ENCODE measurements at places on chromosomes 5 and 9.

DNA sequence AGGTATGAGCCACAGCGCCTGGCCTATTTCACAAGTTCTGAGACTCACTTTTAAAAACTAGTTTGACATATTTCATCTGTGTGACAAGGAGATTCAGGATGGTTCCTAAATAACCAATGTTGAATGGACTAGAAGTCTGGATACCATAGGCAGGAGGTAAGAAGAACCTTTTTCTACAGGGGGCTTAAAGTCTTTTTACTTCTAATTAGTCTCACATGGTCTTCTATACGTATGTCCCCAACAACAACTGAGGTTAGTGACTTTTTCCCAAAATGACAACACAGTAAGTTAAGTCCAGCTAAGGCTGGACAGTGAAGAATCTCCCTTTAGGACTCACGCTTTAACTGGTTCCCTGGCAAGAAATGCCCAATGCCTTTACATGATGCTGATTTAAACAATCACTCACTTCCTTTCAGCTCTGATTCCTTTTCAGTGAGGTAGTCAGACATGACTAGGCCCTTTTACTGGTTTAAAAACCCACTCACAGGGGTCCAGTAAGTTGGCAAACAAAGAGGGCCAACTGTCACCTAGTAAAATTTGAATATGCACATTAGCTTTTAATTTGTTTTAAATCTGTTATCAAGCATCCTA is 12.1 kb upstream of the HAUS6 start:
- peak; percentile 31 for DNase-seq

DNA sequence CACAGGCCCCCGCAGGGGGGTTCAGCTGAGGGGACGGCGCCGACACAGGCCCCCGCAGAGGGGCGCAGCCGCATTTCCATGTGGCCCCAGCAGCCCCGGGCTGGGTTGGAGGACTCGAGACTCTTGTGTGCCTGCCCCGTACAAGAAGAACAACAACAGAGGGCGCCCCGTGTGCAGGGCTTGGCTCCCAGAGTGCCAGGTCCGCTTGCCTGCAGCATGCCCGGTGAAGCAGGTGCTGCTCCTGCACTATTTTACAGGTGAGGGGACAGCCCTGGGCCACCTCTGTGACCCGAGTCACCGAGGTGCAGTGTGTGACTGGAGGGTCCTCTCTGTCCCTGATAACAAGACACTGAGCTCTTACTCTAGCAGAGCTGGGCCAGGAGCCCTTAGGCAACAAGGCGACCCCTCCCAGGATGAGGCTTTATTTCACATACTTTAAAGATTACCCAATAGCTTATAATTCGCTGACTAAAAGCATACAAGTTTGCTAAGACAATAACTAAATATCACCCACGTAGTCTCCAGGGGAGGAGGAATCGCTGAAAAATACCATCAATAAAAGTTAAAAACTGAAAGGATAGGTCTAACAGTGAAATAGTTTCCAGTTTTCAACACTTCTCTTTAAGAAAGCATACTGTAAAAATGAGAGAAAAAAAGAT is 41.7 kb upstream of the SLC9A3 start:
- DNase-seq = peak; percentile 21

DNA sequence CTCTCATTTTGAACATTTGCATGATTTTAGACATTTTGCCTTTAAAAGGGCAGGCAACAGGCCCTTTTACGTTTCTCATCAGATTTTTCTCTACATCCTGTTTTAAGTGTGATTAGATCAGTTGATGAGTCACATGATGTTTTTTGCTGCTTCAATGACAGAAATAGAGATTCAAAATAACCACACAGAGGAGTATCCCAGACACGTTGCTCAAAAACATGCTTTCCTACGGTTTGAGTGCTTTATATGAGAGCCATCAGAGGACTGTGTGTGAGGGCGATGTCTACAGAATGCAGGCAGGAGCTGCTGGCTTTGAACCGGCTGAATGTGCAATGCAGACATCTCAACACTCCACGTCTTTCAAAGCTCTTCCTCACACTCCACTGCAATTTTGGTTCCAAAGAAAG is 42.1 kb downstream of the OTULIN start:
- peak; percentile 75 for DNase-seq

DNA sequence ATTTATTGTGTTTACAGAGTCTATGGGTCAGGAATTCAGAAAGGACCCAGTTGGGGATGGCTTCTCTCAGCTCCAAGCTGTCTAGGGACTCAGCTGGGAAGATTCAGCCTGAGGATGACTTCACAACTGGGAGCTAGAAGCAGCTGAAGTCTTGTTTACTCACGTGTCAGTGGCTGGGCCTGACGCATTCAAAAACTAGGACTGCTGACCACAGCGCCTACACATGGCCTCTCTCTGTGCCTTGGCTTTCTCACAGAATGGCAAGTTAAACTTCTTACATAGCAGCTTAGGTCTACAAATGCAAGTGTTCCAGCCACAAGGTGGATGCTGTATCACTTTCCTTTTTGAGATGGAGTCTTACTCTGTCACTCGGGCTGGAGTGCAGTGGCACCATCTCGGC is 16.3 kb upstream of the PPP2CA start:
- DNase-seq = peak; percentile 45

DNA sequence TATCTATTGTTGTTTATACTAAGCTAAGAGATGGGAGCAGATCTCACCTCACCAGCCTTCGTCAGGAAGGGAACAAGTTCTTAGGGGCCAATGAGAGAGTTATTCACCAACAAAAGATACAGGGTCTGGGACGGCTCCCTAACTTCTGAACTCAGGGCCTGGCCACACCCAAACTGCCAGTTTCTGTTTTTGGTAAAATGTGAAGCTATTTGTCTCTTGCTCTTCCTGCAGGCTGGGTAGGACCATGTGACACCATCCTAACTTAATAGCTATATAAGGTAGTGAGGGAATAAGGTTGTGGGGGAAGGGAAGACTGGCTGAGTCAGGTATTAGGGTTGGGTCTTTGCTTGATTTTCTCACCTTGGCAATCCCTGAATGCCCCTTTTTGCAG is 480.5 kb downstream of the KDM4C start:
- no peak for DNase-seq

DNA sequence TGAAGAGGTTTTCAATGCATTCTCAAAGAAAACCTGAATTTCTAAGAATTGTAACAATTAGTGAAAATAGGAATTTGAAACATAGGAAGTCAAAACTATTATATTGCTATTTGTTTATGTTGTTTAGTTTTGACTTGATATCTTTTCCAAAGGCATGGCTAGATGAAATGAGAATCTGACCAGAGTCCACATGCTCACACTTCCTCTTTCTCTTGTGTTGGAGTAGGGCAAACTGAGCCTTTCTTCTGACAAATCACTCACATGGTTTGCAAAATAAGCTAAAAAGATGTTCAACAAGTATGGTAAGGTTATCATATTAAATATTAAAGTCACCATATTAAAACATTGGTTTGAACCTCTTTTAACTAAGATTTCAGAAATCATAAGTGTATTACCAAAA is 512.6 kb downstream of the ISL1 start:
- DNase-seq = no peak

- peak; percentile 57 for DNase-seq
Observed at GRCh38 chr9:26247861-26248260, 569.6 kb upstream of the TUSC1 start.

- DNase-seq = no peak
Observed at GRCh38 chr9:103900466-103900865, 193.6 kb upstream of the SMC2 start.

DNA sequence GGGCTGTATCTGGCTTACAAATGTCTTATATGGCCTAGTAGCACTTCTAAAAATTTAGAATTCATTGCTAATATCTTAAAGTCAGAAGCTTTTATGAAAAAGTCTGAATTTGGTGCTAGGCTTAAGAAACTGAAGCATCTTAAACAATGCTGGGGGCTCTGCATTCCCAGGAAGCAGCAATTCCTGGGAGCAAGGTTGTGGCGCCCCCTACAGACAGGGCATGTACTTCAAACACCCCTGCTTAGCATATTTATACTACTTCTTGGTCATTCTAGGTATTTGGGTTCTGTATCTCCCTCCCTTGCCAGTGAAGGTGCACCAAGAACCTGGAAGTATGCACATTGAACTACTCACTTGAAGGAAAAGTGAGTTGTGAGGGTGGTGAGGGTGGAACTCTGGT is 64.6 kb upstream of the GRIA1 start:
- no peak for DNase-seq

DNA sequence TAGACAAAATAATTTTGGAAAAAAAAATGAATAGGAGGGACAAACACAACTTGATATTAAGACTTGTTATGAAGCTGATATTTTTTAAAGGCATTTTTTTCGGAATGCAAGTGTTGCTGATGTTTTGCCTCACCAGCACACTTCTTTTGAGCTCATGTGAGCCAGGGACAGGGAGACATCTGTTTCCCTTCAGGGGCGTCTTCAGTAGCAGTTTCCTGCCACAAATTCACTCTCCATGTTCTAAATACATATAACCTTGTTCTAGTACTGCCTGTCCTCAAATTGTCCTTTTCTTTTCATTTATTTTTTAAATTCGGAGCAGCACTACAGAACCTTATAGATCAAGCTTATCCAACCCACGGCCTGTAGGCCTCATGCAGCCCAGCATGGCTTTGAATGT is 316.0 kb upstream of the PAPPA start:
- no peak for DNase-seq

DNA sequence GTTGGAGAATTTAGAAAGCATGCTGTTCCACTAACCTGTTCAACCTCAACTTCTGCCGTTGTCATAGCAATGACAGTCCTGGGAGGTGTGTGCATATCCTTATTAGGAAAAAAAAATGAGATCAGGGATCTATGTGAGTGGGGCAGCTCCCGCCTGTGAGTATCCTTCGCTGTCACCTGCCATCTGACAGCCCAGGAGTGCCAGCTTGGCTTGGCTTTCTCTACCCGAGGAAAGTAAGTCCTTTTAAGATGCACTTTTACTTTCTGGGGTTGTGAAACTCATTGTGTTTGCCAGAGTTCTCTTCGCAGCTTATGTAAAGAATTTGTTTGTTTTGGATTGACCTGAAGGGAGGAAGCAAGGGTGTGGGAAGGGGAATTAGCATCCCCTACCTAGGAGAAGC is 21.8 kb downstream of the PCDHAC2 start:
- no peak for DNase-seq

DNA sequence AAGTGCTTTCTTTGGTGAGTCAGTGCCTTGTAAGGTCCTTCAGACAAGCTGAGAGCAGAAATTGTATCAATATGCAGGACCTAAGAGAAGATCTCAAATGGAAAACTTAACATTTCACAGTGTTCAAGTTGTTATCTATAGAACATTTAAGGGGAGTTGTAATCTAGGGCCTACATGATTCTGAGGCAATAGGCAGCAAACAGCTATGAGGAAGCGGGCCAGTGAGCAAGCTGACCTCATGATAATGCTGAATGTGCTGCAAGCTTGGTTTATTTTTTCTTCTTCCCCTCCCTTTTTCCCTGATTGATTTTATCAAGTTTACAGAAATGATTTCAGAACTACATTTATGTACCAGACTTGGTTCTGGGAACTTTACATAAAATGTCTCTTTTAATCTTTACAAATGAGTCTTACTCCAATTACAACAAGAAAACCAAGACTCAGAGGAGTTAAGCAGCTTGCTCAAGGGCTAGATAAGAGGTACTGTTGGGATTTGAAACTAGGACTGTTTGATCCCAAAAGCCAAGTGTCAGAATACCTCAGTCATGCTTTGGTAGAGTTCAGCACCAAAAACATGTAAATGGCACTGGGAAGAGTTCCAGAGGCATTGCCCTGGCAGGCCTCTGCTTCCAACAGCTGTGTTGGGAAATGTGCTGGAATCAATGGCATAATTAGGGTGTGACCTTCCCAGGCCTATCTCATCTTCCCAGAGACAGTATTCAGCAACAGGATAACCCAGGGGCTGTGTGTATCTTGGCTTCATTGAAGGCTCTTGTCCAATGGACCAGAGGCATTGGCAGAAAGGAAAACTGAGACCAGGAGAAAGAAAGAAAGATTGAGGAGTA is 130.1 kb downstream of the LRRC70 start:
- DNase-seq = no peak

DNA sequence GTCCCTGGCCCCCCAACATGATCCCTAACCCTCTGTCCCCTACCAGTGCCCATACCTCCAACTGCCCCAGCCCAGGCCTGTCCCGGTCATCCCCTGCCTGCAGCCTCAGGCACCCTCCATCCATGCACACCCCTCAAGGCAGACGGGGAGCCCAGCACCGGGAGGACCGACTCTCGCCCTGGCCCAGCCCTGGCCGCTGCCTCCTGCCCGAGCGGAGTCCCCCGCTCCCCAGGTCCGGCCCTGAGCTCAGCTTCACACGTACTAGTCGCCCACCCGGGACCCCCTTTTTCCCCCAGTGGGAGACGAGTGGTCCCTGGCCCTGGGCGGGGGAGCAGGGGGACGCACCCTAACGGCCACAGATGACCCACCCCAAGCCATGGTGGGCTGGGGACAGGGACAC is 49.0 kb upstream of the UBAC1 start:
- no peak for DNase-seq

DNA sequence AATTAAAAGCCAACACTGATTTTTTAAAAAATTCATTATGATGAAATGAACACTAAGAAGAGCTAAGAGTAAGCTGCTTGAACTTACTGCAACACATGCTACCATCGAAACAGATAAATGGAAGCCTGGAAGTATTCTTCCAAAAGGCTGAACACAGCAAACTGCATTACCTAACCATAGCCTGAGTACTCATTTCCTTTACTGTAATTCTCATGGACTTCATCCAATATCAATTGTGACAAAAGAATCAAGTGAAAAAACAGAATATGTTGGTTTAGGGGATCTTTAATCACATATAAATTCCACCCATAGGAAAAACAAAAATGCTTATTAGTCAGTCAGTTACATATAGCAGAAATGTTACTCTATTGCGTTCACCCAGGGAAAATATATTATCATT is 68.5 kb downstream of the DROSHA start:
- DNase-seq = no peak

DNA sequence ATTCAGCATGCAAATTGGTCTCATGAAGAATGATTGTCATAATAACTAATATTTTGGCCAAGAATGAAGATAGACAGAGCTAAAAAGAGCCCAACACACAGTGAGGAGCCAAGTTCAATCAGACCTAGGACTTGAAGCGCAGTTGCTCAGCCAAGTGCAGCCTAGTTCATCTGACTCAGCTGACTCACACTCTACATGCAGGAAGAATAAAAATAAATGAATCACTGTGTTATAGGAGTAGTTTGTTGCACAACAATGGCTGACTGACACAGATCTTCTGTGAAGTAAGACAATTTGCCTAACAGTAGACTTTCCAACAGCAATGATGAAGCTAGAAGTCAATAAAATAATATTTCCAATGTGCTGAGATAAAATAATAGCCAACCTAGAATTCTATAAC is 261.5 kb downstream of the CEMIP2 start:
- peak; percentile 67 for DNase-seq

GRCh38 chr5:172110921-172111851 is 76.8 kb downstream of the STK10 start:
- DNase-seq = peak; percentile 84

GRCh38 chr9:122197426-122197825 is 31.3 kb downstream of the LHX6 start:
- no peak for DNase-seq

- DNase-seq = peak; percentile 24
Observed at GRCh38 chr9:92438900-92439526, 14.7 kb upstream of the OMD start.

GRCh38 chr5:127923804-127924570 is 159.6 kb upstream of the SLC12A2 start:
- no peak for DNase-seq

Data from fibroblast of skin of right biceps (primary cell).